ENCODE measurements at places on chromosomes 7 and 10. TPM values are rescaled to one million over a fixed set of nuclear protein-coding genes. Genes with fewer than 3 reads are reported as not detected.

- no peak for DNase-seq
Measured at GRCh38 chr7:111223802-111224253, 132.9 kb downstream of the LRRN3 start.

HECW1 gene
- 21.8 TPM for total RNA-seq

DNA sequence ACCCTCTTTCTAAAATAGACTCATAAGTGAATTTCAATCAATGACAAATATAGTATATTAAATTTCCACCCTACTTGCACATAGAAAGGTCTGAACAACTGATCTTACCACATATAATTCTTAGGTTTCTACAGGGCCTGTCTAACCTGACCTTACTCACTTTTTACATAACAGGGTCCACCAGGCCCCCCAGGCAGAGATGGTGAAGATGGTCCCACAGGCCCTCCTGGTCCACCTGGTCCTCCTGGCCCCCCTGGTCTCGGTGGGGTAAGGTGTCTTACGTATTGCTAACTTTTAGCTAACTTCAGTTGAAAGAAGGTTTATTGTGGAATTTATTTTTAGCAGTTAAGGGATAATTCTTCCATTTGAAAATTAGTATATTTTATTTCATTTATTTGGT is 5.3 kb downstream of the COL1A2 start:
- no peak for DNase-seq

GRCh38 chr7:158428131-158428836 is 159.3 kb downstream of the PTPRN2 start:
- DNase-seq = no peak

ANKRD30A gene
- total RNA-seq = not detected
